ENCODE measurements at places on chromosomes 11 and 22.

DNA sequence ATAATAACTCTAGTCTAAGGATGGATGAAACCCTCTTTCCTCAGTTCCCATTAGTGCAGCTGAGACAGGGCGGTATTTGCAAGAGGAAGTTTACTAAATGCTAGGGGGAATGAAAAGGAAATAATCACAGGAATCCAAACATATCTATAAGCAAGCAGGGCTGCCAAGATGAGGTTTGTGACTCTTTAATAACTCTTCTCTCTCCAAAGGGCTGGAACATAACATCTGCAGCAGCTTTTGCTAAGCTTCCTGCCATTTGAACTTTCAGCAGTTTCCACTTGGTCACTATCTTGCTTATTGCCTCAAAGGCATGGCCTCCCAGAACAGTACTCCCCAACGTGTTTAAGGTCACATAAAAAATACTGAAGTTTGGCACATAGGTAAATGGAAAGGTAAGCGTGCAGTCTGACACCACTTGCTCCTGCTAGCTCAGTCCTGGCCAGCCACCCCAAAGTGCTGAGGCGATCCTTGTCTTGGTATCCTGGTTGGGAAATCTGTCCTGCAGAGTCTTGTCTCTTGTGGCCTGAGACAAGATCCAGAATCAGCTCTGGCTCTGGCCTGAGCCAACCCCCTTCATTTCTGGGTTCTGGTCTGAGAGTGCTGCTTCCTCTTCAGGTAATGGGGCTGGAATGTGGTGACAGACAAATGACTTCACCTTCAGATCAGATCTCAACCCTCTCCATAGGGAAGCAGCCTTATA lies 81.8 kb downstream of the KCNC1 start:
- no peak for DNase-seq

DNA sequence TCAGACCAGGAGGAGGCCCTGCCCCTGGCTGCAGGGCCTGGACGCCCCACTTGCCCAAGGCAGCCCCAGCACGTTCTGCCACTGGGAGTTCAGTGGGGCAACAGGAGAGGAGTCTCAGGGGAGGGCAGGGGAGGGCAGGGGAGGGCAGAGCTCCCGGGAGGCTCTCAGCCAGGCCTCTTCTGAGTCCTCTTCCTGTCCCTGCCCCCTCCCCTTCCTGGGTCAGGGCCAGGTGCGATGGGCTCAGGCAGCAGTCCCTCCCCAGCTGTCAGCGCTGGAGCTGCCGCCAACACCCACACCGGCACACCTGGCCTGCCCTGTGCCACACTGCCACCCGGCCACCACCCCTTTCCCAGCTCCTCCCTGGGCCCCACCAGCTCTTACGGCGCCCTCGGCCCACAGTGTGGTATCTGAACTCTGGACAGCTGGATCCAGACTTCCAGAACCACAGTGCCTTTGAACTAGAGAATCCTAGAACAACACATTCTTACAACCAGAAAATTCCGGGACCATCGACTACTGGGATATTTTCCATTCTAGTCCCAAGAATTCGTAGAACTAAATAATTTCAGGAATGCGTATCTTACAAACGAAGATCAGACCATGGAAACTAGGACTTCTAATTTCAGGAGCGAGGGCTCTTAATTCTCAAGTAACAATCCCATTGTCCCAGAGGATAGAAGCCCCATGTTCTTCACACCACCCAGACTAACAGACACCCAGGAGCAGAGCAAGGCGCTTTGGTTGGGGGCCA lies 21.8 kb downstream of the RPL3 start:
- DNase-seq = no peak

- no peak for DNase-seq
Observed at GRCh38 chr11:129061492-129062230, 119.0 kb upstream of the TP53AIP1 start.

GRCh38 chr11:131246663-131247062 lies 123.8 kb upstream of the NTM start:
- no peak for DNase-seq

DNA sequence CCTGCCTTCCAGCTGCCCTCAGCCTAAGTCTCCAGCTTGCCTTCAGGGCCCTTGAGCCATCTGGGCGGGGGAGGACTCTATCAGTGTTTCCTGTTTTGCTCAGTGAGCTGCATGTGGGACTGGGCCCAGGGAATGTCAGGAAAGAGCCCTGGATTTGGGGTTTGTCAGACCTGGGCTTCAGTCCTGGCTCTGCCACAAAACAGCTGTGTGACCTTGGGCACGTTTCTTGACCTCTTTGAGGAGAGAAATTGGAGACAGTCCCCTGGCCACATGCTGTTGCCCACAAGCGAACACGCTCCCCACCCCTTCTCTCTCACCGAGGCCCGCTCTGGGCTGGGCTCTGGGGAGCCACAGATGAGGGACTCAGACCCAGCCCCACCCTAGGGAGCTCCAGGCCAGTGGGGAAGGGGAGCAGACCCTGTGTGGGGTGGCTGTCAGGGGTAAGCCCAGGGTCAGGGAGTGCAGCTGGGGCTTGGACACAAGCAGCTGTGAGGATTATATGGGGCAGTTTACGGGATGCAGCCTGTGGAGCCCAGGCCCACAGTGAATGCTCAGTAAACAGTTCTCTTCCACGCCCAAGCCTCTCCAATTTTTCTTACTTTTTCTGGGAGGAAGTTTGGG lies 12.3 kb downstream of the MYO7A start:
- no peak for DNase-seq

DNA sequence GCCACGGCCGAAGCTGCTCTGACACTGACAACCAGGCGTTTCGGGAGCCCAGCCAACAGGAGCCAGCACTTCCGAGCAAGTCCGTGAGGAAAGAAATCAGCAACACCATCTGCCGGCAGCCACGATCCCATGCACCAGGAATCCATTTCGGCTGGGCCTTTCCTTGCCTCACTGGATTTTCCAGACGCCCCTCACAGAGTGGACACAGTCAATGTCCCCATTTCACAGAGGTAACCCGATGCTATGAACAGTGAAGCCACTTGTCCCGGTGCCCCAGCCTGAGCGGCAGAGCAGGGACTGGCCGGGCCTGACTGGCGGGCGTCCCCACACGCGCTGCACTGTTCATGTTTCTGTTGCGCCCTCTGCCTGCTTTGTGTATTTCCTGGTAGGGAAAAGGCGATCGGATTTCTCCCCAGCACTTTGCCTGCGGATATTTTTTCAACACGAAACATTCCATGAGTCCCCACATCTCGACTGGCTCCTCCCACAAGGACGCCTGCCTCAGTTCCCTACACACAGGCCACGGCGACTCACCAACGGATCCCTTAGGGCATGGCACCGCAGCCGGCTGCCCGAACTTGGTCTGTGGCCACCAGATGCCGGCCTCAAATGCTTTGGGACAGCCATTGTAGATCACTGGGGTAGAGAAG lies 55.3 kb downstream of the TRMU start:
- no peak for DNase-seq

DNA sequence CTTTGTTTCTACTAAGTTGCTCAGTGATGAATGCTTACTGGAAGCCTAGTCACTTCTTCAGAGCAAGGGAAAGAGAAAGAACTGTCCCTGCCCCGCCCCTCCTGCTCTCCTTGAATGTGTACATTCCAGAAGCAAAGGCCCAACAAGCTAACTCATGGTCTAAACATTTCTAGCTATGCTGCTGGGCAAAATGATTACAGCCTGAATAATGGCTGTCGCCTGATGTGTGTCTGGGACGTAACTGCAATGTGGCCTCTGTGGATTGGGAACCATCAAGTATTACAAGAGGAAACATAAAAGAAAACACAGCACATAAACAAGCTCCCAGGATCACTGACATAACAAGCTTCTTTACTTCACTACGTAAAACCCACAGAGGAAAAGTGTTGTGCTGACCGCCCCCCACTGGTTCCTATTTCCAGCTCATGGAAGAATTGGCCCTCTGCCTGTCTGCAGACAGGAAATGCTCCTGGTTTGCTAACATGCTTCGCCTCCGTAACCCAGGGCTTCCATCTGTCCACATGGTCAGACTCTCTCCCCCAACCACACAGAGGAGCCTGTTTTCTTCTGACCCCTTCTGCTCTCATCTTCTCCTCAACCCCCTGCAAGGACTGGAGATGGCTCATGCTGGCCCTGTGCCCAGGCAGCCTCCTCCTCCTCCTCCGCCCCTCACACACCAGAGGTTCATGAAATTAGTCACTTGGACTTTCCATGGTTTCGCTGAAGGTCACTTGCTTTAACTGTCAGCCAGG lies 187.2 kb downstream of the MAML2 start:
- DNase-seq = no peak

DNA sequence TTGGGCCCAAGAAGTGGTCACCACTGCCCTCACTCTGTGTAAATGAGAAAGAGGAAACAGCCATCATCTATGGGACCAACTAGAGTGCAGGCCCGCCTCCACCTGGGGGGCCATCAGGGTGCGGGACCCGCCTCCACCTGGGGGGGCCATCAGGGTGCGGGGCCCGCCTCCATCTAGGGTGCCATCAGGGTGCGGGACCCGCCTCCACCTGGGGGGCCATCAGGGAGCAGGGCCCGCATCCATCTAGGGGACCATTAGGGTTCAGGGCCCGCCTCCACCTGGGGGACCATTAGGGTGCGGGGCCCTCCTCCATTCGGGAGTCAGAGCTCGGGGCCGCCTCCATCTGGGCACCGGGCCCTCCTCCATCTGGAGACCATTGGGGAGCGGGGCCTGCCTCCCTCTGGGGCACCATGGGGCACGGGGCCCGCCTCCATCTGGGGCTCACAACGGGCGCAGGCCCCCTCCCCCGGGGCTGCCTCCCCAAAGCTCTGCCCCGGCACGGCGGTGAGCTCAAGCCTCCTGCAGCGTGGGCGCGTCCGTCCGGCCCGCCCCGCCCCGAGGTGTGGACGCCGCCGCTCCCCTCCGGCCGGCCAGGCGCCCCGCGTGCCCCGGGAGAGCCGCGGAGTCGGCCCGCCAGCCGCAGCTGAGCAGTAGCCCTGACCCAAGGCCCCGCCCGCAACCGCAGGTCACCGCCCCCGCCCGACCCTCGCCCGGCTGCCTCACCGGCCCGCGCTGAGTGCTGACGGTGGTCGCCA lies 512 bp downstream of the TOLLIP start:
- DNase-seq = no peak

GRCh38 chr11:74717221-74717969 lies 13.8 kb downstream of the CHRDL2 start:
- DNase-seq = no peak

DNA sequence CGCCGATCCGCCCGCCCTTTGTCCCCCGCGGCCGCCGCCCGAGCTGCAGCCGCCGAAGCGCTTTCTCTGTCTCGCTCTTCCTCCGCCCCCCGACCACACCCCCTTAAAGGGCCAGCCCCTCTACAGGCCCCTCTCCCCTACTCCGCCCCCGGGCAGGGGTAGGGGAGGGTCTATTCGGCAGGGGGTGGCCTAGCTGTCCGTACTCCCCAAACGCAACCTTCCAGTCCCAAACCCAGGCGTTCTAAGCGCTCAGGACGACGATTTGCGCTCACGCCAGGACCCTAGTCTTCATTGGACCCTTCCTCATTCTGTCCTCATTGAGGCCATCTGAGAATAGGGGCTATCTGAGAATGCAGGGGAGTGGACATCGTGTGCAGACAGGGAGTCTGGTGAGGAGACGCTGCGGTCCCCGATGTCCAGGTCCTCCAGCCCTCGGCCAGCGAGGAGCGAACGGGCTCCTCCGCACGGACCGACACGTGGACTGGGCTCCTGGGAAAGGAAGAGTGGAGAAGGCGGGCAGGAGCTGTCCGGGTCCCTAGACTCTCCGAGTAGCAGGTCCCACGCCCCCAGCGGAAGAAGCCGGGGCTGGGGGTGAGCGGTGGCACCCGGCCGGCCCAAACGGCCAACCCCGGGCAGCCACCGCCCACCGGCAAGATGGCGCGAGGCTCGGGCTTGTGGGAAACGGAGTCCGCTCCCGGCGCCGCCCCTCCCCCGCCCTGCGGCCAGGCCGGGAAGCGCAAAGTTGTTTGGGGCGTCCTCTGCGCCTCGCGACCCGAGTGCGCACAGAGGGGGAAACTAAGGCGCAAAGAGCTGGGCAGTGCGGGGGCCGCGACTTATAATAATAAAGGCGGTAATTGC lies at the start of gene PPP1R14B:
Gene PPP1R14B, minus strand, starts transcription at position 73 of the 858 bp plus-strand sequence. CDS start 270 bp downstream, outside the sequence.
- no peak for DNase-seq

GRCh38 chr22:36298601-36299000 lies 45.7 kb downstream of the APOL1 start:
- no peak for DNase-seq

DNA sequence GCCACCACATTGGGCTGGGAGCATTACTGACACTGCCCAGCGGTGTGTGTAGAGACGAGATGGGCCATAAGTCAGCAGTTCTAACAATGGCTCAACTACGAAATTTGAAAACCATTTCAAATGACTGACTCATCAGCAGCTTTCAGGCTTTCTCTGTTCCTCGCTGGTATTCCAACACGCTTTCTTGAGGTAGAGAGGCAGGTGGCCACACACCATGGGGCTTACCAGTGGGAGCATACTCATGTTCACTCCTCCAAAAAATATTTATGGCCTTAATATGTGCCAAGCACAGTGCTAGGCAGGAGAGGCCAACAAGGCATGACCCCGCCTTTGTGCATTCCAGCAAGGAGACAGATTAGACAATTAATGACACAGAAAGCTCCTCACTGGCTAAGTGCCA lies 20.3 kb downstream of the ARFGAP2 start:
- DNase-seq = no peak

DNA sequence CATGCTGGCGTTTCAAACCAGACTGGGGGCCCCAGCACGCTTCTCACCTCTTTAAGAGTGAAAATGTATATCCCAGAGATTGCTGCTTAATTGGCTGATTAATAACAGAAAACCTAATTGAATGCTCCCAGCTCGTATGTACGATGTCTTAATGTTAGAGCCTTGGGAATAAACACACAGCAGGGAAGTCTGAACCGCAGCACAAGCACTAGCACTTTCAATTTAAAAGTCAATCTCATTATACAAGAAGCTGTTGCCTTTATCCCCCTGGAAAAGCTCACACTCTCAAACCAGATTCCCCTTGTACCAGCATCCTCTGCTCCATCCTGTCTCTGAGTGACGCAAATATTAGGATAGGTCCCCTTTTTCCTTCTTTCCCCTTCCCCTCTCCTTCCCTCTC lies 449.1 kb downstream of the MN1 start:
- no peak for DNase-seq

GRCh38 chr11:102172127-102172848 lies 62.0 kb downstream of the YAP1 start:
- no peak for DNase-seq

- no peak for DNase-seq
Observed at GRCh38 chr11:19874266-19874665, 161.6 kb downstream of the NAV2 start.

GRCh38 chr11:76738618-76739240 lies 44.4 kb upstream of the TSKU start:
- DNase-seq = no peak

DNA sequence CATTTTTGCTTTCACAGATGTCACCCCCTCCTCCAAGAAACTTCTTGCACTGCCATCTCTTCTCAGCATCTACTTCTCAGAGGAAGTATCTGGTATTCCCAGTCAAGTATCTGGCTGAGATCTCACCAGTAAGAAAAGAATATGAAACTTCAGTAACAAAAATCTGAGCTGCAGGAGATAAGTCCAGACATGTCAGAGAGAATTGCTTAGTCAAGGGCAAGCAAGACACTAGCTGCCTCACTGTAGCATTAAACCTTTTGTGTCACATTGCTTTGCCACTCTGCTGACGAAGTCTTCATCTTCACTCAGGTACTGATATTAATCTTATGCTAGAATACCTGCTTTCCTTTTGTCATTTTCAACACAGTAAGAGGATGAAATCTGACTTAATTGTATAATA lies 70.6 kb upstream of the ZC3H12C start:
- no peak for DNase-seq

GRCh38 chr11:75576017-75576416 lies 14.0 kb downstream of the SERPINH1 start:
- no peak for DNase-seq

GRCh38 chr11:11981840-11982239 lies 26.6 kb downstream of the DKK3 start:
- no peak for DNase-seq

GRCh38 chr11:80636999-80637398 lies 1196.2 kb upstream of the TENM4 start:
- no peak for DNase-seq

Measured in NCI-H1436 treated with DMSO at 0.1 percent for 48 hours (cell line).